ENCODE measurements at places on chromosomes 2 and 18.

GRCh38 chr18:58140387-58141325 lies 96.6 kb downstream of the NEDD4L start:
- DNase-seq = no peak

DNA sequence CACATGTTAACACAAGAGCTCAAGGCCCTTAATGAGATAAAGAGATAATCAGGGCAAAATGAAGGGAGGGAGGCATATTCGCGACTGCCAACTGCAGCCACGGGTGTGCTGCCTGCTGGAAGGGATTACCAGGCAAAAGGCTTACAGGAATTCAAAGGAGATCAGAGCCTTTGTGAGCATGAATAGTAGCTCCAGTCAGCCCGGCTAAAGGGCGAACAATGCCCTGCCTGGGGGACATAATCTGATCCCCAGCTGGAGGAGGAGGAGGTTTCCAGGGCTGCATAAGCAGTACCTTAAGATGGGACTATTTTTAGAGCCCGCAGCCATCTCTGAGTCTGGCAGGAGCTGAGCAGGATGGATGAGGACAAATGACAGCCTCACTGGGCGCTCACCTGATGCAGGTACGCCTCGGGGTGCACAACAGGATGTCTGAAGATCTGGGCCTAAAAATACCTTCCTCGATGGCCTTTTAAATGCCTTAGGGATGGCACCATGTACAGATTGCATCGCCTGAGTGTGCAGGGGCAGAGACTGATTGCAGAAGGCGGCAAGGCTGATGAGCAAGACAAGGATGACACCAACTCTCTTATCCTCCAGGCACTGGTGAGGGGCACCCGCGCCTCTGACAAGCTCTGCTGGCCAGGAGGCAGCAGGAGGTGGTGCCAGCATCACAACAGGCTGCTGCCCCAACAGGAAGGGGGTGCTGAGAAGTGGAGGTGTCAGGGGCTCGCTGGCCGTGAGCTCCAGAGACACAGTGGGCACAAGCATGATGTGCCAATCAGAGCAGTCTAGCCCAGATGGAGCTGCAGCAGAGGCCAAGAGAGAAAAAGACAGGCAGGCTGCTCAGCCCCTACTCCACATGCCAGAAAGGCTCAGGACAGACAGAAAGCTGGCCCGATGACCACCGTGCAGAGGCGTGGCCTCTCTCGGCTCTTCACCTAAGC lies 111.4 kb downstream of the EIPR1 start:
- peak; percentile 77 for DNase-seq

- DNase-seq = no peak
Measured at GRCh38 chr2:156748221-156748620, 312.0 kb downstream of the GPD2 start.

- no peak for DNase-seq
Measured at GRCh38 chr2:64234150-64234549, 89.9 kb upstream of the PELI1 start.

GRCh38 chr2:191030521-191031154 lies 16.7 kb upstream of the STAT1 start:
- DNase-seq = no peak

- no peak for DNase-seq
Measured at GRCh38 chr2:218807626-218808025, 24.0 kb downstream of the PRKAG3 start.

Data from NCI-H524 treated with DMSO at 0.1 percent for 48 hours (cell line).